ENCODE measurements at places on chromosomes 12 and 14.
A peak's percentile ranks its signal among the peaks of the same experiment; 100 is the strongest.

- H3K27me3 ChIP-seq: no peaks in the 10 kb centered on the region
- H3K4me3 ChIP-seq: no peak overlapping the region
- no peaks in the 10 kb centered on the region for H3K4me1 ChIP-seq
Measured at GRCh38 chr12:47147739-47148138, 68.0 kb upstream of the AMIGO2 start.

DNA sequence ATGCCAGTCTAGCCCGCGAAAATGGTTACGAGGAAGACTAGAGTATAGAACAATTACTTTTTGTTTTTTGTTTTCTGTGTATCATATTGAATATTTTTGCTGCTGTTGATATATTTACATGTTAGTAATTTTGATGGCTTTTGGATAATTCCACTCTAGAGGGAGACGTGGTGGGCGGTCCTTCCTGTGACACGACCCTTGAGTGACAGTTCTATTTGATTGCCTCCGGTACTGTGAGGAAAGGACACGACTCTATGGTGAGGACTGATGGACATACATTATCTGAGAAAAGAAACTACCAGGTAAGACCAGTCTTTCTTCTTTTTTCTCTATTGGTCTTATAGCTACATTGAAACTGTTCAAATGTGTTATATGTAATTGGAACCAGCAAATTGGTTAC is 34.7 kb downstream of the CNOT2 start:
- H3K36me3 ChIP-seq: peaks cover 44% of the 10 kb centered on the region
- DNase-seq: no peak
- H3K27ac ChIP-seq: no peak overlapping the region
- H3K4me3 ChIP-seq: peak overlapping the region; percentile 26
- H3K4me1 ChIP-seq: peaks cover 16% of the 10 kb centered on the region

GRCh38 chr12:58528271-58528670 is 392.0 kb downstream of the LRIG3 start:
- no peak overlapping the region for H3K4me3 ChIP-seq
- no peak for DNase-seq
- H3K36me3 ChIP-seq: no peaks in the 10 kb centered on the region
- H3K4me1 ChIP-seq: no peaks in the 10 kb centered on the region
- no peak overlapping the region for H3K27ac ChIP-seq
- H3K27me3 ChIP-seq: peaks cover 21% of the 10 kb centered on the region

DNA sequence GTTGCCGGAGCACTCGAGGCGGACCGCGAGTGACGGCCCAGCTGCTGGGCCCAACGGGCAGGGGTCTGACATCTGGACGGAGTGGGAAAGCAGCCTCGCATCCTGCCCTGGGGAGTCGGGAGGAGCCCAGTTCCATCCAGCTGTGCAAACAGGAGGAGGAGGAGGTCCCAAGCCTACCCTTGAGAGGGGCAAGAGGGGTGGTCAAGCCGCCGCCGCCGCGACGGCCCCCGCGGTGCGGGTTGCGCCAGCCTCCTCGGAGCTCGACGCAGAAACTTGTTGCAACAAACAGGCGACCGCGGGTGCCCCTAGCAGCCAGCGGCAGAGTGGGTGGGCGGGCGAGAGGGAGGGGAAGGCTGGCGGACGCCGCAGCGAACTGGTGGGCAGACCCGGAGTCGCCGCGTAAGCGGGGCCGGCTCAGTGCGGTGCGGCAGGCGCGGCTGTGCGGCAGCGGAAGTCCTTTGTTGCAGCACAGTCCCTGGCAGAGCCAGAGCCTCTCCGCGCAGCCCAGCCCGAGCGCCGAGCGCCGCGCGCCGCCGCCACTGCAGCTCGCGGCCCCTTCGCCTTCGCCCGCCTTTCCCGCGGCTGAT is at the start of gene ZBTB1:
Gene ZBTB1 (plus strand): TSS at position 461 of the 587 bp plus-strand sequence. CDS start 16,735 bp downstream, outside the sequence.
- DNase-seq: peak; percentile 87
- peaks cover 3% of the 10 kb centered on the region for H3K36me3 ChIP-seq
- peak within 1 kb of the TSS; percentile 95 for H3K27ac ChIP-seq
- H3K4me3 ChIP-seq: peak within 1 kb of the TSS; percentile 98
- no peaks in the 10 kb centered on the region for H3K27me3 ChIP-seq

Data from type B pancreatic cell (in vitro differentiated cells).